ENCODE measurements at places on chromosomes 11 and 22. TPM values are rescaled to one million over a fixed set of nuclear protein-coding genes. Genes with fewer than 3 reads are reported as not detected.

Gene FJX1
- total RNA-seq = 0.64 TPM

Gene SYT13
- 7.7 TPM for total RNA-seq

Gene CREB3L1
- total RNA-seq = 34.2 TPM

Gene MPEG1
- total RNA-seq = 5.3 TPM

Gene OR10D3
- not detected for total RNA-seq

Gene SMIM35
- total RNA-seq = not detected

Gene MMP8
- 0.15 TPM for total RNA-seq

Gene KRTAP5-7
- 0.20 TPM for total RNA-seq

Gene TBX10
- total RNA-seq = not detected

Gene MGAT3
- 7.8 TPM for total RNA-seq

Gene SCN3B
- 2.7 TPM for total RNA-seq

Gene RGL4
- not detected for total RNA-seq

Gene MYEOV
- not detected for total RNA-seq

Gene PKNOX2
- 4.0 TPM for total RNA-seq

Gene P2RX6
- 3.2 TPM for total RNA-seq

Gene TMEM9B
- 35.5 TPM for total RNA-seq

Gene PPFIBP2
- 21.1 TPM for total RNA-seq

Gene LARGE1
- 140 TPM for total RNA-seq

Gene MS4A15
- total RNA-seq = not detected

Gene GGT5
- total RNA-seq = 6.6 TPM

Gene OR5P2
- not detected for total RNA-seq

Gene PRRG4
- 0.33 TPM for total RNA-seq

Gene KRTAP5-11
- not detected for total RNA-seq

Gene GGTLC3
- total RNA-seq = not detected

Gene CARD18
- total RNA-seq = not detected

Gene C22orf31
- total RNA-seq = not detected

Gene APOL4
- 3.0 TPM for total RNA-seq

Gene SIDT2
- 16.2 TPM for total RNA-seq

Gene CECR2
- 7.3 TPM for total RNA-seq

Gene OR4A16
- not detected for total RNA-seq

Gene MUC6
- not detected for total RNA-seq

Gene OLFML1
- 6.6 TPM for total RNA-seq

Gene TRIM51
- not detected for total RNA-seq

Gene SERHL2
- 2.5 TPM for total RNA-seq

Gene IFITM1
- total RNA-seq = 55.6 TPM

Gene OMP
- not detected for total RNA-seq

Gene BIRC2
- 27.7 TPM for total RNA-seq

Gene PRG2
- not detected for total RNA-seq

Gene CNGA4
- not detected for total RNA-seq
